ENCODE measurements at places on chromosomes 2 and 18. TPM values are rescaled to one million over a fixed set of nuclear protein-coding genes. Genes with fewer than 3 reads are reported as not detected.

The LNPK gene
- 13.5 TPM for total RNA-seq

The RAX gene
- not detected for total RNA-seq

DNA sequence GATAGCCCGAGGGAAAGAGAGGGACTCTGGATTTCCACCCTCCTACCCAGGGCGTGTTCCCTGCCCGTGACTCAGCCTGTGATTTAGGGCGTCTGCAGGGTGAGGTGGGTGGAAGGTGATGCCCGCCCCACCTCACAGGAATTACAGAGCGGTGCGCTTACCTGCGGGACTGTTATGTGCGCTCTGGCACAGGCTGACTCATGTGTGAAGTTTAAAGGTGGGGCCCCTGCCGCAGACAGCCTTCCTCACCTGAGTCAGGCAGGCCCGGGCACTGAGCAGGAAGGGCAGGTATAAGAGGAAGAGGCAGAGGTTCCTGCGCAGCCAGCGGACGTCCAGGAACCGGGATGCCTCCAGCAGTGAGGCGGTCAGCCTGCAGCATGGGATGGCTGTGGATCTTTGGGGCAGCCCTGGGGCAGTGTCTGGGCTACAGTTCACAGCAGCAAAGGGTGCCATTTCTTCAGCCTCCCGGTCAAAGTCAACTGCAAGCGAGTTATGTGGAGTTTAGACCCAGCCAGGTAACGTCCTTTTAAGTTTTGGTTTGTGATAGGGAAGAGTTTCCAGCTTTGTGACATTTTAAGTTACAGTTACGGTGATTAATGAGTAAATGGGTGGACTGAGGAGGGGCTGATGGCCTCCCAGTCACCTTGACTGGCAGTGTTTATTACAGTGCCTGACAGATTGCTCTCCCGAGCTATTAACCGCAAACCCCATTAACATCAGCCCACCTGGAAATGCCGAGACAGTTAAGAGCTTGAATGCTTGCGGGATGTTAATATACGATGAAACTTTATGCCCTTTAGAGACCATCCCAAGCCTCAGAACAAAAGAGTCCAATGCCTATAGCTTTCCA is 141.6 kb upstream of the TTC39C start:
- H3K27me3 ChIP-seq: no peaks in the 10 kb centered on the region
- no peaks in the 10 kb centered on the region for H3K4me1 ChIP-seq
- H3K36me3 ChIP-seq: no peaks in the 10 kb centered on the region
- no peak overlapping the region for H3K4me3 ChIP-seq
- H3K27ac ChIP-seq: no peak overlapping the region

- H3K27ac ChIP-seq: peak overlapping the region; percentile 76
- no peaks in the 10 kb centered on the region for H3K36me3 ChIP-seq
- H3K4me1 ChIP-seq: peaks cover 69% of the 10 kb centered on the region
These were observed 12.0 kb downstream of the KCNK3 start for GRCh38 chr2:26704441-26704977.

GRCh38 chr2:172093416-172094293 is 8.3 kb downstream of the DLX1 start:
- DNase-seq: no peak
- H3K27ac ChIP-seq: no peak overlapping the region
- peaks cover 70% of the 10 kb centered on the region for H3K27me3 ChIP-seq
- no peaks in the 10 kb centered on the region for H3K36me3 ChIP-seq
- H3K4me3 ChIP-seq: peak overlapping the region; percentile 74
- H3K4me1 ChIP-seq: peaks cover 22% of the 10 kb centered on the region

DNA sequence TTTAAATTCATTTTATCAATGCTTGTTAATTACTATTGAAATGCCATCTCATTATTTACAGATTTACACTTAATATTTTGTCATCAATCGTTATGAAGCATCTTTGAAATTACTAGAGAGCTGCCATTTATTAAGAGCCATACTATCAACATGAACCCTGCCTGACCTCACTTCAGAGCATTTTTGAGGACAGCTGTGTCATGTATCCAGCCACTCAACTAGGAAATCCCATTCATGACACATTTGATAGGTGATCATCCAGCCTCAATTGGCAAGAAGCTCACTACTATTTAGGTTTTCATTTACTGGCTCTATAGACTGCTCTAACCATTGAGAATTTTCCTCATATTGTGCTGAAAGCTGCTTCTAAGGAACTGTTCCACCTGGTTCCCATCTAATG is 40.6 kb upstream of the TLK1 start:
- no peak for DNase-seq
- H3K27me3 ChIP-seq: no peaks in the 10 kb centered on the region
- H3K4me3 ChIP-seq: no peak overlapping the region
- H3K4me1 ChIP-seq: no peaks in the 10 kb centered on the region
- no peak overlapping the region for H3K27ac ChIP-seq

DNA sequence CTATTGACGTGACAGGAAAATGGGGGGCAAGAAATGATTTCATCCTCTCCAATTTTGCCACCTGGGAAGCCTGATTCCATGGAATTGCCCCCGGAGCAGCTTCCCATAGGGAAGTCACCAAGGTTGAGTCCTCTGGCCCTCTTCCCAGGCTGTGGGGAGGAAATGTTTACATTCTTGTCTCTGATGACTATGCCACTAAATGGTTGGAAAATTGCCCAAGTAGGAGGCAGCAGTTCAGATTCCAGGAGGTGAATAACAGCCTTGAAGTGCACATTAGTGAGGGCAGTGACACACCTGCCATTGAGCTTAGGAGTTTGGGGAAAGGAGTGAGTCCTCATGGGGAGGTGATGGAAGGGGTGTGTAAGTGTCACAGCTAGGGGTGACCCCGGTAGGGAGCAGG is 449.2 kb upstream of the DCC start:
- no peaks in the 10 kb centered on the region for H3K4me1 ChIP-seq
- H3K36me3 ChIP-seq: no peaks in the 10 kb centered on the region
- H3K27ac ChIP-seq: no peak overlapping the region
- DNase-seq: no peak
